IPS DF 6.9 (cell line): ENCODE measurements at places on chromosomes 1 and 21.

DNA sequence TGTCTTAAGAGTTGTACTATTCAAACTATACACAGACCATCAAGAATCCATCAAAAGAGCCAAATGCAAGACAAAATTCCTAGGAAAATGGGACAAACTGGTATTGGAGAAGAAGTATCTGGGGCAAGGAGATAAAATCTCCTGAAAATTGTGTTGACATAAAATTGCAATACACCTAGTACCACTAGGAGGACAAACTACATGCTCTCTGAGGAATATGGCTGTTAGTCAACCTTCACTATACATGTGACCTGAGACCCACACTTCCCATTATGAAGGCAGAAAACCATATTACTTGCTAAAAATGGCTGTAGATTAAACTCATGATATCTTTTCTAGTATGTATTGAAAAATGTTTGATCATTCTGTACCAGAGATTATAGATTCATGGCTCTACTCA, 30.0 kb downstream of the IRF2BP2 start:
- no peak overlapping the region for H3K27ac ChIP-seq
- H3K27me3 ChIP-seq, result no peaks in the 10 kb centered on the region
- H3K4me3 ChIP-seq, result no peak overlapping the region
- DNase-seq, result no peak

- DNase-seq, result peak; percentile 41
- H3K4me3 ChIP-seq, result no peak overlapping the region
- H3K27ac ChIP-seq, result no peak overlapping the region
- no peaks in the 10 kb centered on the region for H3K36me3 ChIP-seq
- H3K27me3 ChIP-seq, result no peaks in the 10 kb centered on the region
Measured at GRCh38 chr1:147700042-147701006, 30.0 kb upstream of the ACP6 start.

DNA sequence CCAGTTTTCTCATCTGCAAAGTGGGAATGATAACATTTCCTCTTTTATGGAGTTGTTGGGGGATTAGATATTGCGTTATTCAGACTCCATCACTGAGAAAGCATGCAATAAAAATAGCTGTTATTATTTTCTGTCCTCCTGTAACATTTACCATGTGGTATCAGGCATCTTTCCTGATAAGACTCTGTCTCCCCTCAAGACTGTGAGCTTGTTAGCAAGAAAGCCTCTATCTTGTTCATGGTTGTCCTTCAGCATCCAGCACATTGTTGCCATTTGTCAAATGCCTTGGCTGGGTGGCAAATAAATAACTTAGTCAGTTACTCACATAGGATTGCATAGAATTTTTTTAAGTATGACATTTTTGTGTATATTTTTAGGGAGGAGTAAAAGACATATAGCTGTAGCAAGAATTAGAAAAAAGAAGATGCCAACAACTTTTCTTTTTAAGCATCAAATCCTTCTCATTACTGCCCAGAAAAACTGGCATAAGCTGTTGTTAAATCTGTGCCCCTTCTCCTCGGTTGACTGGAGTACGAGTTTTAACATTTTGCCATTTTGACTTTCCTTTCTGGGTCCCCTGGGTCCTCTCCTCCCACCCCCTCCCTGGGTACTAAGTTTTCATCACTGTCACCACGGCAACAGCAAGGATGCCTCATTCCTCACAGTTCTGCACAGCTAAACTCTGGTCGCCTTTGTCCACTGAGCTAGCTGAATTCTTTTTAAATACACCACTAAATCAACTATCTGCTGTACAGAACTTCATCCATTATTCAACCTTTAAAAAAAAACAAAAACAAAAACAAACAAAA, 1.0 kb upstream of the JAM2 start:
- no peak overlapping the region for H3K27ac ChIP-seq
- H3K4me3 ChIP-seq, result no peak overlapping the region
- no peaks in the 10 kb centered on the region for H3K27me3 ChIP-seq
- H3K4me1 ChIP-seq, result no peaks in the 10 kb centered on the region
- DNase-seq, result no peak

DNA sequence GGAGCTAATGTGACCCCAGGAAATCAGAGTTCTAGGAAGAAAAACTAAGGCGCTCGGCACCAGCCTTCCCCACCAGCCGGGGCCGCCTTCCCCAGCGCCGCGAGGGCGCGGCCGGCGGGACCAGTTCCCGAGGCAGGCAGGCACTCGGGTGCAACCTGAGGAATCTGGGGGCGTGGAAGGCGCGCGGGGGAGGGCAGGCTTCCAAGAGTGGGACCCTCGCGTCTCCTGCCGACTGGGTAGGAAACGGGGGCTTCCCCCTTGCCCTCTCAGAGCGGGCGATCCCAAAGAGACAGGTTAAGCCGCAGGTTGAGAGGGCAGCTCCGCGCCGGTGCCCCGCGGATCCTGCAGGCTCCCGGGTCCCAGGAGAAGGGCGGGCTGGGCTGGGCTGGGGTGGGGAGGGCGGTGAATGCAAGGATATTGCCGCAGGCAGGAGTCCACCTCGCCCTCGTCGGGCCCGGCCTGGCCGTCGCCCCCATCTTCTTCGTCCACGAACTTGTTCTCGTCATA, 431 bp downstream of the ARPC5 start:
- H3K36me3 ChIP-seq, result no peaks in the 10 kb centered on the region
- H3K27ac ChIP-seq, result no peak overlapping the region
- H3K27me3 ChIP-seq, result no peaks in the 10 kb centered on the region
- H3K4me3 ChIP-seq, result peak overlapping the region; percentile 83

GRCh38 chr1:42133390-42133789, 19.8 kb upstream of the GUCA2B start:
- H3K4me3 ChIP-seq, result no peak overlapping the region
- H3K36me3 ChIP-seq, result no peaks in the 10 kb centered on the region
- no peak overlapping the region for H3K27ac ChIP-seq
- H3K4me1 ChIP-seq, result no peaks in the 10 kb centered on the region
- no peak for DNase-seq

GRCh38 chr1:14756589-14757285, 158.3 kb downstream of the KAZN start:
- DNase-seq, result no peak
- no peaks in the 10 kb centered on the region for H3K27me3 ChIP-seq
- H3K27ac ChIP-seq, result no peak overlapping the region
- H3K36me3 ChIP-seq, result no peaks in the 10 kb centered on the region
- no peak overlapping the region for H3K4me3 ChIP-seq
- peaks cover 3% of the 10 kb centered on the region; the same call in 1 of the 2 replicates for H3K4me1 ChIP-seq

DNA sequence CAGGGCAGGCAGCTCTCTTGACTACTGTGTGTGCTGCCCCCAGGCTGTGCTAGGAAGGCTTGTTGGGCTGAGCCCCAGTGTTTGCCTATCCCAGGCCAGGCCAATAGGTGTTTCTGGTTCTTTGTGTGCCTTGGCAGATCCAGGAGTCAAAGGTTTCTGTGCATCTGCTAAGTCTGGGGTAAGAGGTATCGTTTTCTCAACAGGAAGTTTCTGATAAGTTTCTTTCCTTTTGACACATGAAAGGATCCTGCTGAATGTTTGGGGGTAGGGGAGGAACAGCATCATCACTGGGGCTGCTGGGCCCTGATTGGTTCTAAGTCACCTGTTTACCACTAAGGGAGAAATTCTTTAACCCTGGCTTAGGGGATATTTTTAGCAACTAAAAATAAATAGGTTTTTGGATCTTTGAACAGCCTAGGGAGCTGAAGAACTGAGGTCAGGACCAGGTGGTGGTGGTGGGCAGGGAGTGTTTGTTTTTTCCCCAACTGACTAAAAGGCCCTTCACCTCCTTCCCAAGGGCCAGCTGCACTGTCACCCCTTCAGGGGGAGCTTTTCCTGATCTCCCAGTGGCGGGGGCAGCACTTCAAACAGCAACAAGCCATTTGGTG, 85.1 kb downstream of the KCNN3 start:
- no peaks in the 10 kb centered on the region for H3K27me3 ChIP-seq
- no peak overlapping the region for H3K27ac ChIP-seq
- no peaks in the 10 kb centered on the region; the same call in 1 of the 2 replicates for H3K4me1 ChIP-seq
- no peaks in the 10 kb centered on the region for H3K36me3 ChIP-seq
- no peak overlapping the region for H3K4me3 ChIP-seq
